ENCODE measurements at places on chromosomes 7 and 10.

DNA sequence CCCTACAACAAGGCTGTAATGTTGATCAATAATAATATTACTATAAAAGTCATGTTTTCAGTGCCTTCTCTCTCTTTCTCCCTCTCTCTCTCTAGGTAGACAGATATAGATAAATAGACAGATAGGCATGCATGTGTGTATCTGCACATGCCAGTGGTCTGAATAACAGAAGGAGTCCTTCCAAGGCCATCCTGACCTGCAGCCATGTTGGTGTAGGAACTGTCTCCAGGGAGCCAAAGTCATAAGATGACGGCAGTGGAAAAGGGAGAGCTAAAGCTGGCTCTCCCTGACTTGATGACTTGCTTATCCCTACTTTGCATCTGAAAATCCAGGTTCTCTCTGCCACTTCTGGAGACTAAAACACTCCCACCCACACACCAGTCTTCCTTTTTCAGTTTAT, 113.0 kb downstream of the TRIL start:
- no peak for DNase-seq

- DNase-seq, result no peak
These were observed 705.0 kb downstream of the AUTS2 start for GRCh38 chr7:70303309-70303708.

GRCh38 chr10:56370217-56371113, 9.4 kb upstream of the ZWINT start:
- DNase-seq, result no peak

DNA sequence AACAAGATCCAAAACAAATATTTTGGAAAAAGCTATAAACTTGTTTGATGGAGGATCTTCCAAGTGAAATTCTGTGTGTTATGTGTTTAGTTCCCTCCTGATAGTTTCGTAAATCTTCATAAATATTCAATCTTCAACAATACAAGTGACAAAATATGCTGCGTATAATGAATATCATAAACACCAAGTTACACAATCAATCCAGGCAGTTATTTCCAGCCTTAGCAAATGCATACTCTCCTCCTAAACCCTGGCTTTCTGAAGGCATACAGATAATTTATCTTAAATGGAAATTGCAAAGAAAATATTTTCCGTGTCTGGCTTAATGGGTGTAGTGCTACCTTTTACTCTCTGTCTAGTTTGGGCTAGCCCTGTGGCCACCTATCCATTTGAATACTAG, 864.9 kb upstream of the ZWINT start:
- DNase-seq, result no peak

DNA sequence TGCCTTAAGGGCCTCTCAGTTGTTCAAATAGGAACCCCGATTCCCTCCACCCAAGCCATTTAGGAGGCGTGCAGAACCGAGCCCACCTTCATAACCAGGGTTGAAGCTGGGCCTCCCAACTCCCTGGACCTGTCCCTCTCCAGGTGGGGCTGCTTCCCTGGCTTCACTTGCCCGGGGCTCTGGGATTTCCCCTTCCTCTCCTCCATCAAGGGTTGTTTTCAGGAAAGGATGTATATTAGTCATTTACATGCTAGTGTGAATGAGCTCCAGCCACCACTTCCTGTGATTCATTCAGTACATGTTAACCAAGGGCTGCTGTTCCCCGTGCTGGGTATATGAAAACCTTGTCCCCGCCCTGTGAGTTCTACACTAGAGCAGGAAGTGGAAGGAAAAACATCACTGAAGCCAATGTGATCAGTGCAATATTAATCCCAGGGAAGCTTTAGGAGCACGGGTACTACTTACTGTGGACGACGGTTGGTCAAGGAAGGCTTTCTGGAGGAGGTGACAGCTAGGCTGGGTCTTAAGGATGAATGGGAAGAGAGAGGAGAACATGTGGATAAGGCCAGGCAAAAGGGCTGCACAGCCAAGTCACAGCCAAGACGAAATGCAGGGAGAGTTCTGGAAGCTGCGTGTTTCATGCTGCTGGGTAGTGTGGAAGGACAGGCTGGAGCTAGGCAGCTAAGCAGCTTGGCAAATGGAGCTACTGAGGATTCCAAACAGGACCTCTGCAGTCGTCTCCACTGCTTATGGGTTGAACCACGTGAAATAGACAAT, 150.1 kb upstream of the SHH start:
- DNase-seq, result no peak
